Germinal center (tissue), 1 donor: ENCODE measurements at places on chromosomes 4 and X.

- no peak for DNase-seq
Measured at GRCh38 chr4:48858130-48858529, 27.2 kb downstream of the OCIAD1 start.

DNA sequence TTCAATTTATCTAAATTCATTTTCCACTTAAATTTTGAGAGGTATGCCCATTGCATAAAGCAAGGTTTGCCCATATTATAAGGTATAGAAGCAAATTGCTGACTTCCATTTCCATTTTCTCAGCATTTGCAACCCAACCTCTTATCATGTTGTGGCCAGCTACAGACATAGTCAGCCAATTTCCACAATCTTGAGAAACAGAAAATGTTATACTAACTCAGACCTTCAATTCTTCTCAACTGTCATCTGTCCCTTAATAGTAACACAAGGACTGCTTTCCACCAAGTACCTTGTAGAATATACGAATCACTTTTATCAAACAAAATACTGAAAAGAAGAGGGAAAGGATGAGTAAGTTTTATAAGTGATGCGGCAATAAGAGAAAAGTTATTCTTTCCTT is 11.2 kb upstream of the GRIA3 start:
- no peak for DNase-seq

DNA sequence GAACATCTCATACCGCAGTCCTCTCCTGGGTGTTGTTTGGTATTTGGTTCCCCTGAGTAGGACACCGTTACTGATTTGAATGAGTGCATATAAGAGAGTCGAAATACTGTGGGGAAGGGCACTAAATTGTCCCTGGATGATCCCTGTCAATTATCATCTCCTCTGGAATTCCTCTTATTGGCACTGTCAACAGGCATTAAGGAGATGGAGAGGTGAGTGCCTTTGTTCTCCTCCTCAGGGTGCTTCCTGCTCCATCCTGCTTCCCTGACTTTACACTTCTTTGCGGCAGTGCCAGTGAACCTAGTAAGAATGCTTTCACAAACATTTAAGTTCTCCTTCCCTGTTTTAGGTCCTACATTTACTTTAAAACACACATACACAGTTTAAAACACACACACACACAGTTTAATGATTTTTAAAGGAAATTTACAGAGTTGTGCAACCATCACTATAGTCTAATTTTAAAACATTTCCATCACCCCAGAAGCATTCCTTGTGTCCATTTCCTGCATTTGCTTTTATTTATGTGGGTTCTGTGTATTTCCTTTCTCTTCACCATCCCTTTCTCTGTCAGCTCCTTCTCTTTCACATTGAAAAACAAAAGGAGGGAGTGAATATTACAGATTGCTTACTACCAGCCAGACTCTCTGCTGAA is 20.9 kb upstream of the ZRSR2 start:
- no peak for DNase-seq

DNA sequence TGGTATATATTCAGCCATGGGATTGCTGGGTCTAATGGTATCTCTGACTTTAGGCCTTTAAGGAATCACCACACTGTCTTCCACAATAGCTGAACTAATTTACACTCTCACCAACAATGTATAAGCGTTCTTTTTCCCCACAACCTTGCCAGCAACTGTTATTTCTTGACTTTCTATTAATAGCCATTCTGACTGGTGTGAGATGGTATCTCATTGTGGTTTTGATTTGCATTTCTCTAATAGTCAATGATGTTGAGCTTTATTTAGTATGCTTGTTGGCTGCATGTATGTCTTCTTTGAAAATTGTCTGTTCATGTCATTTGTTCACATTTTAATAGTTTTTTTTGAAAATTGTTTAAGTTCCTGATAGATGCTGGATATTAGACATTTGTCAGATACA is 235.2 kb downstream of the HEPH start:
- DNase-seq = no peak

GRCh38 chr4:86934147-86934770 is 552 bp upstream of the AFF1 start:
- no peak for DNase-seq

GRCh38 chr4:174672276-174672675 is 150.0 kb upstream of the HPGD start:
- no peak for DNase-seq

- DNase-seq = peak; percentile 45
Measured at GRCh38 chr4:6885953-6886557, 23.6 kb upstream of the TBC1D14 start.

- no peak for DNase-seq
Measured at GRCh38 chr4:140253556-140254027, 99.6 kb upstream of the MAML3 start.

GRCh38 chr4:85414972-85415371 is 60.0 kb upstream of the ARHGAP24 start:
- no peak for DNase-seq

DNA sequence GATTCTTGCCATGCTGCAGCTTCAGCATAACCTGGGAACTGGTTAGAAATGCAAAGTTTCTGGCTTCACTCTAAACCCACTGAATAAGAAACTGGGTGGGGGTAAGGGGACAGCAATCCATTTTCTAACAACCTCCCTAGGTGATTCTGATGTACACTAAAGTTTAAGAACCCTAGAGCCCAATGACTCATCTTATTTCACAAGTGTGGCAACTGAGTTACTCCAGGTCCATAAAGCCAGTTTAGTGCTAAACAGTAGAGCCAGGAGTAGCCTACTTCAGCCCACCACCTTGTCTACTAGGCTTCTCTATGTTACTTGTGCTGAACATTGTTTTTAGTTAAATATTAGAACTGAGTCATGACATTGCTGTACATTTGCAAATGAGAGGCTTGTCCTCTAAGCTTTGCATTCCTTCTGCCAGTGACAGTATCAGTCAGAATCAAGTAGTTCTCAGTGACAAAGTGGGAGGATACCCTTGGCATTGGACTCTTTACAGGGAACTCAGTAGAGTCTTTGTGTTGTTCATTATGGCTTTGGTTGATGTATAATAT is 518.0 kb downstream of the RPA4 start:
- DNase-seq = no peak

- no peak for DNase-seq
Measured at GRCh38 chrX:48956728-48957414, 536 bp downstream of the OTUD5 start.

DNA sequence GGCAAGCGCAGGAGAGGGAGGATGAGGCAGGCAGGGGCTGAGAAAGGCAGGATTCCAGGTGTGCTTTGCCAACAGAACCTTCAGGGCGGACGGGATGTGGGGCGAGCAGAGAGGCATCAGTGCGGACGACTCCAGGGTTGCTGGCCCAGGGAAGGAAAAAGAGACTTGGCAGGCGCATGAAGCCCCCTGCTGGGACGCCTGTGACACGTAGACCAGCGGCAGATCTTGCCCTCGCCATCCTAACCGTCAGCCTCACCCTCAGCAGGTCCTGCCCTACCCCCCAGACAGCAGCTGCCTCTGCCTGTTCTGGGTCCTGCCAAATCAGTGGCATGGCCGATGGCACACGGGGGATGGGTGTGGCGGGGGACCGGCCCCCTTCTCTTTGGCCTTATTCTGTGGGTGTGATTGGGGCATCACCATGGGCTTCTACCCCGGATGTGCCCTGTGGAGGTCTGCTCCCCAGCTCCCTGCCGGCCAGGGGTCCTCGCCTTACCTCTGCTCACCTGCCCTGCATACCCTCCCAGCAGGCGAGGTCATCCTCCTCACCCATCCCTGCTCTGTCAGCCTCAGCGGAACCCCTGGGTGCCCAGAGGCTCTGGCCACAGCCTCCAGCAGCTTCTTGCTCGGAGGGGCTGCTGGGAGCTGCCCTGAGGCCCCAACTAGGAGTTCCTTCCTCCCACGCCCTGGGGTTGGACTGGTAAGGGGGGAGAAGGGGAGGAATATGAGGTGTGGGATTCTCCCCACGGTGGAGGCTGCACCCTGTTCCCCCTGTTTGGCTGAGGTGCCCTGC is 2.9 kb upstream of the SH3BP2 start:
- DNase-seq = no peak

GRCh38 chr4:184306949-184307348 is 89.3 kb upstream of the ENPP6 start:
- no peak for DNase-seq

DNA sequence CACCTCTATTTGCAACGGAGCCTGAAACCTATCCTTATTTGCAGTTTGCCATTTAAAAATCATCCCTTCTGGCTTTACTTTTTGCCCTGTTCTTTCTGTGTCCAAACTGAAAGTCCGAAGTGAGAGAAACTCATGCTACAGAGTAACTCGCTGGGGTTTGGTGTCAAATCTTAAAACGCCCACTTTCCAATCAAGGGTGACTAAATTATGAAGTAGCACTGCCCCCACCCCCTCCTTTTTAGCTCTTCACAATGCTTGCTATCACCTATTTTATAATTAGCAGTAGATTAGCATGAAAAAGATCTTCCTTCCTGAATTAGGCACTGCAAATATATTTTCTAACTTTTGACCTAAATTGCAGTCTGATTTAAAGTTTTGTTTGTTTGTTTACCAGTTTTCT is 52.5 kb downstream of the VGLL1 start:
- DNase-seq = no peak

- no peak for DNase-seq
Measured at GRCh38 chr4:8353912-8354453, 84.4 kb downstream of the HTRA3 start.

DNA sequence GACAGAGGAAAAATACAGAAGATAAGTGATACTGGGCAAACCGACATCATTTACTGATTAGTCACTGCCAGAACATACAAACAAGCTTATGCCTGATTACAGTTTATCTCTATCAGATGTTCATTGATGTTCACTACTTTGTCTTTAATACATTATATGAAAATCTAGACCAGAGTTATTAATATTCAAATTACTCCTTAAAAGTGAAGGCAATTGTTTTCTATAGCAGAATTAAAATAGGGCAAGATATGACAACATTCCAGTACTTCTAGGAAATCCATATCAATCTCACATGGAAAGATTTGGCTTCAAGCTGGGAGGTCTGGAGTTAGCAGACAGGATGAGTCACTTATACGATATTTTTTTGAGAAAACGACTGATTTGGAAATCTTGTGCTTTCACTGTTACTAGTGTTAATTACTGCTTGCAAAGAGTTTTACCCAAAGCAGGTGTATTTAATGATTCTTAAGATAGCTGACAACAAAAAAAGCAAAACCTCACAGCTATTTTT is 31.8 kb downstream of the HPGD start:
- DNase-seq = no peak

GRCh38 chrX:9775930-9776329 is 10.3 kb upstream of the GPR143 start:
- no peak for DNase-seq

GRCh38 chr4:73606465-73606974 is 13.7 kb downstream of the RASSF6 start:
- peak; percentile 66 for DNase-seq

DNA sequence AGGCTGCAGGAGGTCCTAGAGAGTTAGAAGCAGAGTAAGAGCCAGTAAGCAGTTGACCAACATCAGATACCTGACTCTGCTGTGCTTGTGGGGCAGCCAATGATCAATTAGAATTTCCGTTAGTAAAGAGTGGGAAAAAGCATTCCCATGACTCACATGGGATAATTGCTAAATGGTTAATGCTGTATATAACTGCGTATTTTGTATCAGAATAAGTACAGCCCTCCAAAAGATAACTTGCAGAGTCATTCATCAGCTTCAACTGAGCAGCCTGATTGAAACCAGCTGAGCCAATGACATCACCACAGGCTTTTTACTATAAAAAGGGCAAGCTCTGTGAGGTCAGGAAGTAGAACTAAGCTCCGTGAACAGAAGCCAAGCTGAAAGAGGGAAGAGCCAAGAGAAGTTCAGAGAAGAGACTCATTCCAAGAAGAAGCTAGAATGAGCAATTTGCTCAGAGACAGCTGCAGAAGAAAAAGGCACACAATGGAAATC is 67.9 kb downstream of the PPP3CA start:
- DNase-seq = peak; percentile 5

DNA sequence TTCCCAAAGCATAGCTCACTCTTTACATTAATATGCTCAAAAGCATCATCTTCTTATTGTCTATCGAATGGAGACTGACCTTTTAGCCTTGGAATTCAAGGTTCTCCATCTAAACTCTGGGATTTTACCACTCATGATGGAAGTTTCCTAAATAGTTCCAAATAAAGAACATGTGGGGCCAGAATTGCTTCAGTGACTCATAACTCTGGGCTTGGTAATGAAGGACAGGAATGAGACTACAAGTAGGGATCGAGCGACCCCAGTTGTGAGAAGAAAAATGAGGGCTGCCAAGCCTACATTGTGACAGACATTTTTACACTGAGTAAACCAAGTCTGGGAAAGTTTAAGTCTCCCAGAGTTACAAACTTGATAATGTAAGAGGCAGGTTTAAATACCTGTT is 269.9 kb downstream of the CBLL2 start:
- DNase-seq = no peak

DNA sequence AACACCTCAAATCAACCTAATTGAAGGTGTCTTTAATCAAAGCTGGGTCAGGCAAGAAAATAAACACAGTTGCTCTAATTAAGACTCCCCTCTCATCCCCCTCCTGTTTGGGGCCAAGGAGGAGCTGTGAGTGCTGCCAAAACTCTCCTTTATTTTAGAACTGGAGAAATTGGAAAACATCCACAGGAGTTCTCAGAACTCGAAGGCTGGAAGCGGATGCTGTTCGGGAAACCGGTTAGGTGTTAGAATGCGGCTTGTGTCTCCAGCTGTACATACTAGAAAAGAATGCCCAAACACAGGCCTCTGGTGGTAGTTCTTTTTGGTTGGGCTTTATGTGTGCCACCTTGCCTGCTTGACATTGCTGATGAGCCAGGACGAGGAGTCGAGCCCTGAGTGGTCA is 118.2 kb downstream of the GPR143 start:
- DNase-seq = no peak

GRCh38 chr4:190121759-190122158 is 51.8 kb upstream of the DUX4 start:
- no peak for DNase-seq

- no peak for DNase-seq
Measured at GRCh38 chr4:25449270-25449669, 72.2 kb downstream of the ANAPC4 start.

DNA sequence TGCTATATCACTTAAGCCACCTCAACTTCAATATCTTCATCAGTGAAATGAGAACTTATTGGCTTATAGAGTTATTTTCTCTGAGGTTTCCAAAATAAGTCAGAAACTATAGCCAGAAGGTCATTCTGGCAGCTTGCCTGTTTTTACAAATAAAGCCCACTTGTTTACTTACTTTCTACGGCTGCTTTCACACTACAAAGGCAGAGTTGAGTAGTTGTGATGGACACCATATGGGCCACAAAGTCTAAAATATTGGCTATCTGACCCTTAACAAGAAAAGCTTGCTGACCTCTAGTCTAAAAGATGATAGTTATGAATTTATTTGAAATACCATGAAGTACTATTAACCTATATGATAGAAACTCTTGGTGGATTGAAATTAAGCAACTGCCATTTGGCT is 67.3 kb upstream of the ATOH1 start:
- no peak for DNase-seq

GRCh38 chrX:150005027-150005426 is 66.7 kb upstream of the EOLA2 start:
- no peak for DNase-seq

DNA sequence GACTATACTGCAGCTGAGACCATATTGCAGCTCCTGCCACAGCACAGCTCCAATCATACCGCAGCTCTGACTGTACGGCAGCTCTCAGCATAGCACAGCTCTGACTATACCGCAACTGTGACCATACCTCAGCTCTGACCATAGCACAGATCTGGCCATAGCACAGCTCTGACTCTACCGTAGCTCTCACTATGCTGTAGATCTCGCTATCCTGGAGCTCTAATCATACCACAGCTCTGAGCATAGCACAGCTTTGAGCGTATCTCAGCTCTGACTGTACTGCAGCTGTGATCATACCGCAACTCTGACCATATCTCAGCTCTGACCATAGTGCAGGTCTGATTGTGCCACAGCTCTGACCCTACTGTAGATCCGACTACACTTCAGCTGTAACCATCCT is 139.2 kb downstream of the ASMT start:
- DNase-seq = no peak
